ENCODE measurements at places on chromosomes 2 and 18.

- H3K4me1 ChIP-seq: no peaks in the 10 kb centered on the region
- no peak overlapping the region for H3K4me3 ChIP-seq
- no peaks in the 10 kb centered on the region for H3K36me3 ChIP-seq
- ATAC-seq: no peak
These were observed 16.7 kb upstream of the LAPTM4A start for GRCh38 chr2:20067992-20068584.

GRCh38 chr2:5782103-5782502, 89.9 kb downstream of the SOX11 start:
- no peaks in the 10 kb centered on the region for H3K27me3 ChIP-seq
- no peak overlapping the region for H3K4me3 ChIP-seq
- H3K4me1 ChIP-seq: no peaks in the 10 kb centered on the region
- no peak overlapping the region for H3K27ac ChIP-seq
- no peak for ATAC-seq
- H3K36me3 ChIP-seq: no peaks in the 10 kb centered on the region

- H3K4me1 ChIP-seq: no peaks in the 10 kb centered on the region
- no peak overlapping the region for H3K4me3 ChIP-seq
- peaks cover 9% of the 10 kb centered on the region for H3K27me3 ChIP-seq
These were observed 30.3 kb downstream of the SULT1C4 start for GRCh38 chr2:108407864-108408729.

- H3K36me3 ChIP-seq: no peaks in the 10 kb centered on the region
- H3K4me1 ChIP-seq: no peaks in the 10 kb centered on the region
- no peak within 1 kb of the TSS for H3K4me3 ChIP-seq
- H3K27me3 ChIP-seq: peaks cover 28% of the 10 kb centered on the region
- no peak within 1 kb of the TSS for H3K27ac ChIP-seq
These were observed at the start of gene DAPL1 for GRCh38 chr2:158795195-158795924. Gene DAPL1, plus strand, starts transcription at chr2:158795317. Its CDS starts 56 bp downstream, at chr2:158795373.

- no peaks in the 10 kb centered on the region for H3K27me3 ChIP-seq
- no peak overlapping the region for H3K4me3 ChIP-seq
- no peak overlapping the region for H3K27ac ChIP-seq
- no peaks in the 10 kb centered on the region for H3K36me3 ChIP-seq
- no peaks in the 10 kb centered on the region for H3K4me1 ChIP-seq
- ATAC-seq: no peak
These were observed 620.2 kb upstream of the NETO1 start for GRCh38 chr18:73487966-73488365.

GRCh38 chr2:201021914-201022313, 49.6 kb downstream of the HYCC2 start:
- no peaks in the 10 kb centered on the region for H3K27me3 ChIP-seq
- H3K27ac ChIP-seq: peak overlapping the region; percentile 74
- H3K36me3 ChIP-seq: peaks cover 63% of the 10 kb centered on the region
- ATAC-seq: no peak
- H3K4me3 ChIP-seq: no peak overlapping the region

DNA sequence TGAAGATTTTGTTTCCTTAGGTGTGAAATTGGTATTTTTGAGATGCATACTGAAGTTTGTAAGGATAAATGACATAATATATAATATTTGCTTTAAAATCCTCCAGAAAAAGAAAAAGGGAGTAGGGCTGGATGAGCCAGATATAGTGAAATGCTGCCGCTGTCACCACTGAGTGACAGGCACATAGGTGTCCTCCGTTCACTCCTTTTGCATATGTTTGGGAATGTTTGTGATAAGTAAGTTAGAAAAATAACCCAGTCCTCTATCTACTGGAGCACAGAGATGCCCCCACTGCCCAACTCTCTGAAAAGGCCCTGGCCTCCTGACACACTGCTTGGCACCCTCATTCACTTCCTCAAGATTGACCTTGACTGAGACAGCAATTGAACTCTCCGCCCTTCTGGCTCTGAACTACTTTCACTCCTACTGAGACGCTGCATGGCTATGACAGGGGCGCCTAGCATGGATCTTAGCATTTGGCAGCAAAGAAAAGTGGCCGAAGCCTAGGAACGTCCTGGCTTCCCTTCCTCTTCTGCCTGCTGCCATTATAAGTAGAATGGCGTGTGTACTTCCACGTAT, 10.1 kb downstream of the ID2 start:
- no peaks in the 10 kb centered on the region for H3K36me3 ChIP-seq
- ATAC-seq: no peak
- no peaks in the 10 kb centered on the region for H3K4me1 ChIP-seq
- H3K27ac ChIP-seq: no peak overlapping the region

DNA sequence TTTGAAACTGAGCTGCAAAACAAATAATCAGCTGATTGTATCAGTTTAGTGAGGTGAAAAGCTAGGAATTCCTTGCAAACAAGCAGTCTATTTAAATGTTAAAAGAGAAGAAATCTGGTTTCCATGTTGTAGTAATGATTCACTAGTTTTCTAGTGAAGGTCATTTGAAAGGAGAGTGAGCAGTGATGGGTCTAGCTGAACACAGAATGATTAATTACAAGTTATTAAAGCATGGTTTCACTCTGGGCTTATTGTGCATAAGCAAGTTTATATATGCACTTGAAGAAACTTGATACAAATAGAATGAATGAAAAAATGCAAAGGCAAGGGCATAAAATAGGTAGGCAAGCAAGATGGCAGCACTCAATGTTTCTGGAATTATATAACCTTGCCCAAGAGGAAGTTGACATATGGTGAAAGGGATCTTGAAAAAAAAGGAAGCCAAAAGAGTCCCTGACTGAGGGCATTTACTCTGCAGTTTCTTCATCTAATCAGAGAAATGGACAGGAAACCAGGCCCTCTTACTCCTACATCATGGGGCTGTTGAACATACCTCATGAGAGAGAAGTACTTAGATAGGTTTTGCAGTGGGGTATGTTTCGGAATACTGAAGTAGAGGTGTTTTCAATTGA, 53.2 kb downstream of the PLCL1 start:
- no peaks in the 10 kb centered on the region for H3K36me3 ChIP-seq
- H3K4me1 ChIP-seq: peaks cover 13% of the 10 kb centered on the region
- ATAC-seq: no peak
- H3K27me3 ChIP-seq: no peaks in the 10 kb centered on the region
- no peak overlapping the region for H3K27ac ChIP-seq

DNA sequence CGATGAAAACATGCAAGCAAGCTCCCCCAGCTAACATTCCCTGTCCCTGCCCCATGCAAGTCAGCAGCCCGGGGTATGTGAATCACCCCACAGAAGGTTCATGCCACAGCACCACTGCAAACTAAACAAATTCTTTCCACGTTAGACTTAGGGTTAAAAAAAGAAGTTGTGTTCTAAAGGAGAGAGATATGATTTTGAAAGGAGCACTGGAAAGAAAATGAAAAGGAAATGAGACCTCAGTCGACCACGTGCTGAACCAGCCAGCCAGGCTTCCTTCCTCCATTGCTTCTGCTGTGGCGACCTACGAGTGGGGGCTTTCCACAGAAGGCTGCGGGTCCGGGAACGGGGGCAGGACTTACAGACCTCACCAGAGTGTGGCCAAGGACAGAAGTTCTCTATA, 52.0 kb downstream of the ARL4C start:
- no peaks in the 10 kb centered on the region for H3K27me3 ChIP-seq
- peak overlapping the region; percentile 72 for H3K4me3 ChIP-seq
- peaks cover 2% of the 10 kb centered on the region for H3K36me3 ChIP-seq
- H3K4me1 ChIP-seq: peaks cover 41% of the 10 kb centered on the region
- H3K27ac ChIP-seq: peak overlapping the region; percentile 87
- ATAC-seq: peak; percentile 13

DNA sequence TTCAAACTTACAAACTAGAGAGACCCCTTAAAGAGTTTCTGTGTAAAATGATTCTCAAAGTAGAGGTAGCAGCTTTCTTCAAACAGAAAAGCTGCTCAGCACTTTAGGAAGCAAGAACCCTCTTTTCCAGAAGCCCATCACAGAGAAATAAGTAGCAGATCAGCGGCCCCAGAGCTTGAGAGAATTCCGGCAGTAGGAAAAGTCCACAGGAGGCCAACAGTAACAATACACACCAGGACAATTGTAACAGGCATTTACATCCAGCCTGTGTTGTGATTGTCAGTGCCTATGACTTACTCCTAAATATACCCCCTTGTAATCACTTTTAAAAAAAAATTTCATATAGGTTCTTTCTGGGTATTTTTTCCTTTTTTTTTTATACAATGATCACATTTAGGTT, 161.4 kb upstream of the ACVR2A start:
- H3K27me3 ChIP-seq: no peaks in the 10 kb centered on the region
- H3K4me1 ChIP-seq: no peaks in the 10 kb centered on the region
- H3K36me3 ChIP-seq: no peaks in the 10 kb centered on the region
- H3K27ac ChIP-seq: no peak overlapping the region

DNA sequence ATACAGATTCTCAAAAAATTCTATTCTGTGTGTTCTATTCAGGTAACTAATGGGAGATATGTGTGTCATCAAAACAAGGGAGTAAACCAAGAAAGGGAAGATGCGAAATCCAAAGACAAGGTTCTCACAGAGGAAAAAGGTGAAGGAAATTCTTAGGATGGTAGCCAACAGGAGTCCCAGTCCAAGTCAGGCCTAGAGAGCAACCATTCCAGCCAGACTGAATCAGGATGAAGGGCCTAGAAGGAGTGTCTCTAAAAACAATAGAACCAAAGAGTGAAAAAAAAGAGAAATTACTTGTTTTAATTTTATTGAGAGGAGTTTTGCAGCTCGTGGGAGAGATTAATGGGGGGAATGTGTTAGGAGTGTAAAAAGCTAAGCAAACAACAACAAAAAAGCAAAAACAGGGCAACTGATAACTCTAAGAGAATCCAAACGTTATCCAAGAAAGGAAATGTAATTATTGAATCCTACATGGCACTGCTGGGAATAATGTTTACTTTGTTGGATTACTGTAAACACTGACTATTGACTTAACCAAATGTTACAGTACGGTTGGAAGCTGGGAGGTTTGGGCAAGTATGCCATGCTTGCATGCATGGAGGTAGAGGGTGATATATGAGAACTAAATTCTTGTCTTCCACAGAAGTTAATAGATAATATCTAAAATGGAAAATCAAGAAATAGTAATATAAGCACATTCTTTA, 12.3 kb downstream of the MAP3K20 start:
- H3K4me1 ChIP-seq: no peaks in the 10 kb centered on the region
- no peaks in the 10 kb centered on the region for H3K27me3 ChIP-seq
- no peak overlapping the region for H3K4me3 ChIP-seq
- no peaks in the 10 kb centered on the region for H3K36me3 ChIP-seq
- no peak overlapping the region for H3K27ac ChIP-seq
- no peak for ATAC-seq

GRCh38 chr2:211690736-211691135, 847.9 kb downstream of the ERBB4 start:
- H3K36me3 ChIP-seq: no peaks in the 10 kb centered on the region
- H3K4me1 ChIP-seq: no peaks in the 10 kb centered on the region
- no peak overlapping the region for H3K4me3 ChIP-seq
- no peak for ATAC-seq
- no peaks in the 10 kb centered on the region for H3K27me3 ChIP-seq

GRCh38 chr2:136378712-136379595, 261.0 kb upstream of the CXCR4 start:
- H3K4me3 ChIP-seq: peak overlapping the region; percentile 20
- peak overlapping the region; percentile 98 for H3K27ac ChIP-seq
- H3K36me3 ChIP-seq: peaks cover 14% of the 10 kb centered on the region
- ATAC-seq: no peak

- no peaks in the 10 kb centered on the region for H3K27me3 ChIP-seq
- no peaks in the 10 kb centered on the region for H3K4me1 ChIP-seq
- no peak for ATAC-seq
These were observed 7.4 kb downstream of the ASXL3 start for GRCh38 chr18:33585431-33585775.

- ATAC-seq: no peak
- no peak overlapping the region for H3K27ac ChIP-seq
- H3K36me3 ChIP-seq: no peaks in the 10 kb centered on the region
- peaks cover 25% of the 10 kb centered on the region for H3K27me3 ChIP-seq
- H3K4me3 ChIP-seq: no peak overlapping the region
These were observed 144.5 kb downstream of the CYP26B1 start for GRCh38 chr2:72003124-72003523.

DNA sequence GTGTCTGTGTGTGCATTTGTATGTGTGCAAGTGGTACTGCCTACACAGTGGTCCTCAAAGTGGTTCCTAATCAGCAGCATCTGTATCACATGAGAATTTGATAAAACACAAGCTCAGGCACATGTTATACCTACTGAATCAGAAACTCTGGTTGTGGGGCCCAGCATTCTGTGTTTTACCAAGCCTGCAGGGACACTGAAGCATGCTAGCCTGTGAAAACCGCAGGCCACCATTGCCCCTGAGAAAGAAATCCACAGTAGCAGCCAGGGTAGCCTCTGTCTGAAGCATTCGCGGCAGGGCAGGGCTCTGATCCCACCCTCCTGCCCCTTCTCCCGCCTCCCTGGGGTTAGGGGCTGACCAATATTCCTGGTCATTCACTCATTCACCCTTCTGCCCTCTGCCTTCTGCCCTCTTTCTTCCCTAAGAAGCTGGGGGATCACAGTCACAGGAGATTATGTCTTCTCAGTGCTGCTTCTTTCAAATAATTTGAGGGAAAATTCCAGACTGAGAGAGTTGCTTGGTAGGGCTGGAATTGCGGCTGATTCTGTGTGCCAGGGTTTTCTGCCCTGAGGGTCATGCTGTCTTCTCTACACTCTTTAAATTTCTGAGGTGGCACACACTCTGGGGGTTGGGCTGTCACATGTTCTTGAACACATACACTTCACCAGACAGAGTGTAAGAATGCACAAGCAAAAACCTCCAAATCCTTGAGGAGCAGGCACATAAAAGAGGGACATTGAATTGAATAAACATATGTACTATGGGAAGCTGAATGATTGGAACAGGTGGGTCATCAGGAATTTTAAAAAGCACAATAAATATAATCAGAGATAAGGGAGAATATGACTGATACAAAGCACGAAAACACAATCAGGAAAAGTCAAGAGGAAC, 126.6 kb upstream of the SEC11C start:
- H3K27ac ChIP-seq: no peak overlapping the region
- H3K36me3 ChIP-seq: no peaks in the 10 kb centered on the region
- H3K27me3 ChIP-seq: peaks cover 29% of the 10 kb centered on the region
- no peak for ATAC-seq
- no peak overlapping the region for H3K4me3 ChIP-seq

DNA sequence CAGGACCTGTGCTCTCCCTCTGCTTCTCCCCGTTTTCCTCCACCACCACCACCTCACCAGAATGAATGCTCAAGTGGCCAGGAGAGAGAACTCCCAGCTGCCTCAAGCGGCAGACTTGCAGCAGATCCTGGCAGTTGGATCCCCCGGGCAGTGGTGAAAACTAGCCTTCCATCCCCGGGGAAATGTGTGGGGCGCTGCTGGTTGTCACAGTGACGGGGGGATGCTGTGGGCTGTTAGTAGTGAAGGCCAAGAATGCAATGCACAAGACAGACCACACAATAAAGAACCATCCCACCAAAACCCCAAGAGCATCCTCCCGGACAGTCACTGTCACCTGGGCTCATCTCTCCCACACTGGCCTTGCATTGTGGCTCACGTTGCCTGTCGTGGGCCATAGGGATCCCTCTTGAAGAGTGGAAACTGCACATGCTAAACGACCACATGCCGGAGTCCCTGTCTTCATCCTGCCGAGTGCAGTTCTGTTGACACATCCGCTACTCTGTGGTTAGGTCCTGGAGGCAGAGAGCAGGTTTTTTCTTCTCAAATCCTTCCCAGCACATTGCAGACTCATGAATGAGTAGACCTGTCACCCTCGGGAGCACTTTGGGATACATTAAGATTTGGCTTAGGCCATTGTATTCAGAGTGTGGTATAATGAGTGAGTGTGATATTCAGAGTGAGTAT, 13.5 kb downstream of the SPATA3 start:
- ATAC-seq: no peak
- H3K27me3 ChIP-seq: peaks cover 14% of the 10 kb centered on the region
- H3K4me3 ChIP-seq: no peak overlapping the region
- H3K36me3 ChIP-seq: no peaks in the 10 kb centered on the region
- H3K27ac ChIP-seq: no peak overlapping the region
